ENCODE measurements at places on chromosomes 1 and 21. TPM values are rescaled to one million over a fixed set of nuclear protein-coding genes. Genes with fewer than 3 reads are reported as not detected.

The S100A8 gene
- total RNA-seq = 7.3 TPM

The THEM5 gene
- total RNA-seq = not detected

The NTMT2 gene
- 0.41 TPM for total RNA-seq

The SYPL2 gene
- not detected for total RNA-seq

The RHBDL2 gene
- total RNA-seq = 0.41 TPM

- no peak for DNase-seq
Observed at GRCh38 chr1:19333587-19334354, 21.6 kb downstream of the SLC66A1 start.

GRCh38 chr1:11796036-11796828, 9.5 kb downstream of the MTHFR start:
- DNase-seq = no peak

DNA sequence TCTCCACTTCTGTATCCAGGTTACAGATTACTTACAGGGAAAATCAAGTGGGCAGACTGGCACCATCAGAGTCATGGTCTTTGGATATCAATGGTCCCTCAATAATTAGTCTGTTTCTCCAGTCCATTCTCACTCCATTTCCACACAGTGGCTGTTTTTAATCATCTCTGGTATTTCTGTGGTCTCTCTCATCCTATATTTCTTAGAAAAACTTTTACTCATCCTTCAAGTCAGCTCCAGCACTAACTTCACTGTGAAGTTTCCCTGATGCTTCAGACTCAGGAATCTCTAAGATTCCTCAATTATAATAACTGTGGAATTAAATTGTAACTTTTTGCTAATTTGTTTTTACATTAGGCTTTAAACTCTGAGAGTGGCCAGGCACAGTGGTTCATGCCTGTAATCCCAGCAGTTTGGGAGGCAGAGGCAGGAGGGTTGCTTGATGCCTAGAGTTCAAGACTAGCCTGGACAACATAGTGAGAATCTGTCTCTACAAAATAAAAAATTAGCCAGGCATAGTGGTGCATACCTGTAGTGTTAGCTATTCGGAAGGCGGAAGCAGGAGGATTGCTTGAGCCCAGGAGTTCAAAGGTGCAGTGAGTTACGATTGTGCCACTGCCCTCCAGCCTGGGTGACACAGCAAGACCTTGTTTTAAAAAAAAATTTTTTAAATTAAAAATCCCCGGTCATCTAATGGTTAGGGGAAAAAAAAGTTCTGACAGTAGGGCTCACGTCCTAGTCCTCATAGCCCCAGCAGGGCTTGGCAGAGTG, 10.6 kb downstream of the CD160 start:
- no peak for DNase-seq

DNA sequence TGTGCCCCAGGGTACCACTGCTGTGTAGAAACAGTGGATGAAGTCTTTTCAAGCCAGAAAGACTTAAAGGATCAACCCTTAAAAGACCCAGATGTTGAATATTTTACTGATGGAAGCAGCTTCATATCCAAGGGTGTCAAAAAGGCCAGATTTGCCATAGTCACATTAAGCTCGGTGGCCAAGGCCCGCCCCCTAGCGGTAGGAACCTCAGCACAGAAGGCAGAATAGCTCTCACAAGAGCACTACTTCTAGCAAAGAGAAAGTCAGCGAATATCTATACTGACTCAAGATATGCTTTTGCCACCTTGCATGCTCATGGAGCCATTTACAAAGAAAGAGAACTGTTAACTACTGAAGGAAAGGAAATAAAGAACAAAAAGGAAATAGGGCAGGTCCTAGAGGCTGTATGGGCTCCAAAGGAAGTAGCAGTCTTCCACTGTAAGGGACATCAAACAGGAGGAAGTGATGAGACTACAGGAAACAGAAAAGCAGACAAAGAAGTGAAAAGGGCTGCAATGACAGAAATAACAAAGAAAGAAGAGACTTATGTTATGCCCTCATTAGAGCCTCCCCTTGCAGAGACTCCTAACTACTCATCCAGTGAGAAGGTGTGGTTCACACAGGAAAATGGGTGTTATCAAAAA, 90.5 kb downstream of the LIPI start:
- no peak for DNase-seq

DNA sequence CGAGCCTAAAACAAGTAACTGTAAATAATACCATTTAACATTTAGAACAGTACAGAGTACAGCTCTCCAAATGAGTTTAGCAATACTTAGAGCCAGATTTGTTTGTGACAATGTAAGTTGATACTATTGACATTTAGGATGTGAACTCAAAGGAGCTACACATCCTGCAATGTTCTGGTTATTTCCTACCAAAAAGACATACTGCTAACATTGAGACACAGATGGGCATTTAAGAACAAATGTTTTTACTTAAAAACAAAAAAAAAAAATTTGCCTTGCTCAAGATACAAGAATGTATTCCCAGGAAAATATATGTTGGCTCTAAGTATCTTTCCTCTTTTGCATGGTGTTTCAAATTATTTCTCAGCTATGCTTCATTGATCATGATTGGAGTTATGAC, 1464.8 kb upstream of the PRMT6 start:
- no peak for DNase-seq

DNA sequence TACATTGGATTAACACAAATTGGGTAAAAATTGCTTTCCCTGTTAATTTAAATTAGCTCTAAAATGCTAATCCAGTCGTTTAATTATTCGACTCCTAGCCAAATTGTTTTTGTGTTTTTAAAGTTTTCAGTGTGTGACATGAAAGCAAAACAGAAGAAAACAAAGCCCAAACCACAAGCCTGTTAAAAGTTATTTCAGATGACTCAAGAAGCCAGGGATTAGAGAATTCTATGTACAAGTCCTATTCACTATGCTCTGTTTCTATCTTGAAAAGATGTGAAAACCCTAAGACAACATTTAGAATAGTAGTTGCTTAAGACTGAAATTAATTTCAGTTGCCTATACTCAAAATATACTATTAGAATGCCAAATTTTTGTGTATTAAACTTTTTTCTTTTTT, 294.8 kb upstream of the ADAMTS5 start:
- no peak for DNase-seq

DNA sequence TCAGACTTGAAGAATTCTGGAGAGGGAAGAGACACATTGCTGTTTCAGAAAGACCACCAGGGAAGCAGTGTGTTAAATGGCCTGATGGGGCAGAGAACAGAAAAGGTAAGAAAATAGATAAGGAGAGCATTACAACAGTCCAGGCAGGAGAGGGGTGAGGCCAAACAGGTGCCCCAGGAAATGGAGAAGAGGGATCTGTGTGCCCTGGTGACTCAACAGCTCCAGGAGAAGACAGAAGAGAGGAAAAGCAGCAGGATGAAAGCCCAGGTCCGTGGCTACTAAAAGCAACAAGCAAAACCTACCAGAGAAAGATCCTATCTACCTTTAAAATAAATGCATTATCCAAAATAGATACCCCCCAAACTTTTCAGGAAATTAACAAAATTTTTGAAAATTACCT, 9.2 kb downstream of the TP53BP2 start:
- no peak for DNase-seq

- DNase-seq = no peak
Observed at GRCh38 chr1:92125204-92125603, 45.1 kb downstream of the BTBD8 start.

- DNase-seq = no peak
Observed at GRCh38 chr21:31837618-31838390, 35.0 kb upstream of the HUNK start.

DNA sequence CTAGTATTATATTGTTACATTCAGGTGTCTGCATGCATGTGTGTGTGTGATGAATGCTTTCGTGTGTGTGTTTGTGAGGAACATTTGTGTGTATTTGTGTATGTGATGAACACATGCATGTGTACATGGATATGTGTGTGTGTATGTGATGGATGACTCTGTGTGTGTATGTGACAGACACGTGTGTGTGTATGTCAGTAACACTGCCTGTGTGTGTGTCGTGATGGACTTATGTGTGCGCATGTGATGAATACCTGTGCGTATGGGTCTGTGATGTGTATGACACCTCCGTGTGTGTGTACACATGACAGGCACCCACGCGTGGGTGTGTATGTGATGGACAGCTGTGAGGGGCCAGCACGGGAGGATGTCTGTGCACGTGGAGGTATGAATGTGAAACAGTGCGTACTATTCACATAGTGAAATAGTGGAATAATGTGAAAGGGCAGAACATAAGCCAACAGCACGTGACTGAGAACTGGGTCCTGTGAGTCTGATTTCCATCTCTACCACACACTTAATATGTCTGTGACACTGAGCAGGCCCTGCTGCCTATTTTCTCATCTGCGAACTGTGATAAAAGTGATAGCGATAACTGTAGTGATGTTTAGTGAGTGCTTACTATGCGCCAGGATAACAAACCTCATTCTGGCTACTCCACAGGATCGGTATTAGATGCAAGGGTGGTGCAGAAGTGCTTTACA, 41.8 kb upstream of the CSF3R start:
- DNase-seq = no peak

DNA sequence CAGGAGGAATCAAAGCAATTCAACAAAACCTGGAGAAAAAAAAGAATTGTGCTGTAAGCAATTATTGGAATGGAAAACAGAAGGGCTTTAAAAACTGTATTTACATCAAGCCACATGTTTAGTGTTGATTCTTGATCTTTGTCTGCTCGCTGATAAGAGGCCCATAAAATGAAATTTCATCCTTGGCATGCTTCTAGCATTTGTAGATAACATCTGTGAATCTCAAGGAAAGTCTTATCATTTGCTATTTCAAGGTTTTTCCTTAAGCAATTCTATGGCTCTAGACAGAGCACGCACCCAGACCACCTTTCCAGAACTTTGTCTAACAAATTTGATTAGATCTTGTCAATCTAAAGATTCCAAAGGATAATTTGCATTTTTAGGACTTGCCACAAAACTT, 181.0 kb upstream of the FGGY start:
- DNase-seq = no peak

DNA sequence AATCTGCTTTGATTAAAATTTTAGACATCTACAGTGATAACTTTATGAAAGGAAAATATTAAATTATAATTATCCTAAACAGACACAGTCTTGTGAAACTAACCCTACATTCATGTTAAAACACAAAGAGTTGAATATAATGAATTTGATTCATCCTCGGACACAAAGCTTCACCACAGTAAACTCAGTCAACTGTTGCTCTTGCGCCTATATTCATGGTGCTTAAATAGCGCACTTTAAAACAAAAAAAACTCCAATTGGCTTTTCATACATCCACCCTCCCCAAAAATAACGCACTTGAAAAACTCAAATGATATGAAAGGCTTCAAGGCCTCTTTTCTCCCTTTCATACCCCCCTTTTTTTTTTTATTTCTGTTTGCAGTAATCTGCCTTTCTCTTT, 260.3 kb downstream of the FAF1 start:
- DNase-seq = no peak

DNA sequence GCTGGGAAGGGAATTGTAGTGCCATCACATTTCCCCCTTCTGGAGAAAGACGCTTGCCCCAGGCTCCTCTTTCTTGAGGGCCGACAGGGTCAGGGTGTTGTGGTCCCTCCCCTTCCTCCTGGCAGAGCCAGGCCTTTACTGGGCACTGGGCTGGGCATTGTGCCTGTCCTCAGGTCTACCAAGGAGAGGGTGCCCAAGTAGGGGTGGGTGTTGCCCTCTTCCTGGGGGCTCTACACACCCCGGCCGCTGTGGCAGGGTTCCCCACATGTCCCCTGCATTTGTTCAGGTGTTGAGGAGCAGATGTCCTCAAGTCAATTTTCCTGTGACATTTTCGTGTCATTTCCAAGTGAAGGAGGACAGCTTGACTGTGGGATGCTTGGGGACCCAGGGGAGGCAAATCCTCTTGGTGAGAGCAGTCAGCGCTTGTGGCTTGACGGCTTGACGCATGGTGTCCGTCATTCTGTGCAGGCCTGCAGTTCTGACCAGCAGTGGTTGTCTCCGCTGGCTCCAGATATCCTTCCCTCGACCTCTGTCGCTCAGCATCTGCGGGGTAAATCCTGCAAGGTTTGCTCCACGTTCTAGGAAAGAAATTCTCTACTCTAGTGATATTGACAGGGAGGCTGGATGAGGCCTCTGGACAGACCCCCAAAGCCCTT, 181.9 kb upstream of the VAMP3 start:
- no peak for DNase-seq

DNA sequence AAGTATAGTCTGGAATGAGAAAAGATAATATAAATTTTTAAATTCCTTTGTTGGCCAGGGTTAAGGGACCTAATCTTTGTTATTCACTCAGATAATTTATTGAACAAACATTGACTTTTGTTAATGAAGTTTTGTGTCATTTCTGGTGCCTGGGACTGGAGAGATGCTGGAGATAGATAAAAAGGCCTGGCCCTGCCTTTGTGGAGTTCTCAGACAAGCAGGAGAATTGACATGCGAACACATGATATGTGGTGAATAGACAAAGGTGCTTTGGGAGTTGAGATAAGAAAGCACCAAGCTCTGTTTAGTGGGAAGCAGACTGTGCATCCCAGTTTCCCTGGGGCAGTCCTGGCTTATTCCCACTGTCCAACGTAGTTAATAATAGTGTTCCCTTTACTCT, 8.5 kb downstream of the C1orf21 start:
- DNase-seq = no peak

DNA sequence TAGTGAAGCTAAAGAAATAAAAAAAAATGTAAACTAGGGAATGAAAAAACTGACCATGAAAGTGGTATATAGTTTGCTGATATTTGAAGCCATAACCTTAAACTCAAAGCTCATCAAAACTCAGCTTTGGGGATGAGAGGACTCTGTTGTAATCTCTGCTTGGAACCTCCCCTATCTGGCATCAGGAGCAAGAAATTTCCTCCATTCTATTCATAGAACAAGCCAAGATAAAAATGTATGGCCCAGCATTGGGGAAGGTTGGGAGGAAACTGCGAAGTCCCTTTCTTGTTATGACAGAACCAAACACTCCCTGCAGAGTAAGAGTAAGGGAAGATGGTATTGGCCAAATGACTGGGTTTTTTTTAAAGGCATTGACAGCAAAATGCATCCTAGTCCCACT, 35.6 kb downstream of the MCOLN2 start:
- DNase-seq = no peak

- no peak for DNase-seq
Observed at GRCh38 chr1:96214982-96215381, 506.6 kb upstream of the PTBP2 start.

GRCh38 chr1:11030865-11031264, 16.2 kb downstream of the MASP2 start:
- no peak for DNase-seq

DNA sequence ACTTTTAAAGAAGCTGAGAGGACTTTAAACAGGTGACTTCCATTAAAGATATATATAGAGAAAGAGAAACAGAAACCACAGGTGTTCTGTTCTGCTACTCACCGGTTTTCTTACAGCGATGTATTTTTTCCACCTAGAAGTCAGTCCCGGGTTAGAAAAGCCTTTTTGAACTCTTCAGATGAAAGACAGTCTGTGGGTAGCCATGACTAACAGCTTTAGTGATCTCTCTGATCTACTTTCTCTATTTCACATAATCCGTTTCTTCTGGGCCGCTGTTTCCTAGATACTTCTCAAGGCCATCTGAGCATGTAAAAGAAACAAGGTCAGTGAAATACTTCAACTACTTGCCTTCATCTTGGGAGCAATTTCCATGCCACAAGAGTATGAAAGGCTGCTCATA, 25.1 kb downstream of the WDR64 start:
- no peak for DNase-seq

All from frontal cortex (tissue), 4 donors.